Liver (tissue), 10 donors: ENCODE measurements at places on chromosomes 5 and 9.

GRCh38 chr9:137236936-137237421 is 4.1 kb upstream of the TUBB4B start:
- no peak overlapping the region for H3K27ac ChIP-seq
- no peaks in the 10 kb centered on the region for H3K27me3 ChIP-seq
- no peak overlapping the region for H3K4me3 ChIP-seq
- no peak for DNase-seq

GRCh38 chr5:57435701-57436134 is 46.9 kb downstream of the ACTBL2 start:
- no peaks in the 10 kb centered on the region for H3K36me3 ChIP-seq
- DNase-seq, result no peak
- no peaks in the 10 kb centered on the region for H3K27me3 ChIP-seq
- no peak overlapping the region for H3K27ac ChIP-seq

GRCh38 chr5:177604116-177604521 is 4.2 kb downstream of the B4GALT7 start:
- H3K4me3 ChIP-seq, result no peak overlapping the region
- H3K27me3 ChIP-seq, result no peaks in the 10 kb centered on the region
- H3K27ac ChIP-seq, result no peak overlapping the region
- no peaks in the 10 kb centered on the region for H3K36me3 ChIP-seq
- H3K4me1 ChIP-seq, result peaks cover 20% of the 10 kb centered on the region

GRCh38 chr5:161546095-161546469 is 443 bp downstream of the GABRB2 start:
- no peak overlapping the region for H3K27ac ChIP-seq
- peaks cover 27% of the 10 kb centered on the region for H3K4me1 ChIP-seq
- H3K4me3 ChIP-seq, result no peak overlapping the region
- DNase-seq, result no peak
- peaks cover 33% of the 10 kb centered on the region for H3K27me3 ChIP-seq

DNA sequence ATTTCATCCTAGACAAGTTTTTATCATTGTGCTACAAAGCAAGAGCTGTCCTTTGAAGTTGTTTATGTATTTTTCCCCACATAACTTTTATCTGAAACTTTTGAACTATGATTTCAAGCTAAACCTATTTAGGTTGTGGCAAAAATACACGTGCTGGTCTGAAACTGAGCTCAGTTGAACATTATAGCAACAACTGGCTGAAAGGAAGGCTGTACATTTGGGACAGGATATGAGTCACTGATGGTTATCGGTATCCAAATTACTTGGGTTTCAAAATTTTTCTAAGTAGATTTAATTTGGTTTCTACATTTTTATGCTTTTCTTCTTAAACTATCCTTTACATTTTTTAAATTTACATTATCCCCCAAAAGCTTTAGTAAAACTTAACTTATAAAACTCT is 627.3 kb upstream of the NUDT12 start:
- H3K27ac ChIP-seq, result no peak overlapping the region
- H3K36me3 ChIP-seq, result no peaks in the 10 kb centered on the region
- no peak overlapping the region for H3K4me3 ChIP-seq

DNA sequence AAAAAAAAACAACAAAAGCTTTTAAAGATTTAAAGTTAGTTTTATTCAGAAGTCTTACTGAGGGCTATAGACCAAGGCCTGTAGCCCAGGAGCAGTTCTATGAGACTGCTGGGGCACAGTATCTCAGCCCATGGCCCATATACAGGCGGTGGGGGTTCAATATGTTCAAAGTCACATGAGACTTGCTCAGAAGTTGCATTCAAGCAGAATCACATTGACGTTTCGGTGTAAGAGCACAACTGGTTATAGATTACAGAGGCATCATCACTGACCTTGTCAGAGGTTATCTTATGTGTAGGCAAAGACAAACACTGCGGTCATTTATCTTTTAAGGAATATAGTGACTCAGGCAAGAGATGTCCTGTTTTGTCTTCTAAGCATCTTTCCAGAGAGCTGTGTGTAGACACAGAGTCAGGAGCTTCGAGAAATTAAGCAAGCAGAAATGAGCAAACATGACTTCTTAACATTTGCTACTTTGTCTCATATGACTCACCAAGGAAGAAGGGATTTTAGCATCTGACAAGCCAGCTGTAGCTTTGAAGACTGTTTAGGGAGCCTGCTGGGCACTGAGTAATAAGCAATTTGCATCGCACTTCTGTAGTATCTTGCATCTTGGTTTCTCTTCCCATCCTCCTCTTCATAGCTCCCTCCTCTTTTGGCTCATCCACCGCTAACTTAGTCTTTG is 12.9 kb upstream of the F2RL1 start:
- no peak for DNase-seq
- H3K4me3 ChIP-seq, result no peak overlapping the region
- no peaks in the 10 kb centered on the region for H3K4me1 ChIP-seq
- no peaks in the 10 kb centered on the region for H3K36me3 ChIP-seq
- H3K27me3 ChIP-seq, result no peaks in the 10 kb centered on the region

DNA sequence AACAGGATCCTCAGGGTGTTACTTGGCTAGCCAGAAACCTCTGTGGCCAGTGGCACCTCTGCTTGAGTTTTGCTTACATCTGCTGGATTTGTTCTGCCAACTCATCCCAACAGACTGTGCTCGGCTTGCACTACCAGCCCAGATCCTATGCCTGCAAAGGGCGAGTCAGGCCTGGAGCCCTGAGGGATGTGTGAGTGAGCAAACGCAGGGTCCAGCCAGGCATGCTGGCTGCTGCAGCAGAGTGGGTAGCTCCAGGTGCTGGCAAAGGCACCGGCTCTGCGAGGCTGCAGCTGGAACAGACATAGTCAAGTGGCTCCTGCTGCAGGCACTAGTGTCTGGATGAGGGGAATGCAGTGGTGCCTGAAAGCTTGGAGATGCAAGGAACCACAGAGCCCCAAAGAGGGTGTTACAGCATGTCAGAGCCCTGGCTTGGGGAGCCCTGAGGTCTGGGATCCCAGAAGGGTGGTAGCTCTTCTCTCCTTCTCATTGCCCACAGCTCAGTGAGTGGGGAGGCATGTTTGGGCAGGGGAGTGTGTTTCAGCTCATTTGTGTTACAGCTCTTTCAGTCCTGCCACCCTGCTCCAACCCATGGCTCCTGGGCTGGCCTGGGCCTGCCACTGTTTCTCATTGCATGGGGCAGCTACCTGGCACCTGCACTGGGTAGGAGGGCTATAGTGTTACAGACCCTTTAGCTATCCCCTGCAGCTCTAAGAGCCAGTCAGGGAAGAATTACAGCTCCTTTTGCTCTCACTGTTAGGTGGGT is 332.6 kb downstream of the TAF11L14 start:
- DNase-seq, result no peak
- H3K27me3 ChIP-seq, result no peaks in the 10 kb centered on the region
- no peak overlapping the region for H3K4me3 ChIP-seq
- H3K4me1 ChIP-seq, result no peaks in the 10 kb centered on the region
- H3K27ac ChIP-seq, result no peak overlapping the region

GRCh38 chr5:143916451-143916850 is 104.5 kb downstream of the HMHB1 start:
- H3K4me1 ChIP-seq, result no peaks in the 10 kb centered on the region
- no peak for DNase-seq
- H3K36me3 ChIP-seq, result no peaks in the 10 kb centered on the region
- H3K27me3 ChIP-seq, result no peaks in the 10 kb centered on the region

- DNase-seq, result no peak
- no peak overlapping the region for H3K4me3 ChIP-seq
- H3K27ac ChIP-seq, result no peak overlapping the region
Observed at GRCh38 chr5:44506561-44506960, 117.3 kb upstream of the FGF10 start.

DNA sequence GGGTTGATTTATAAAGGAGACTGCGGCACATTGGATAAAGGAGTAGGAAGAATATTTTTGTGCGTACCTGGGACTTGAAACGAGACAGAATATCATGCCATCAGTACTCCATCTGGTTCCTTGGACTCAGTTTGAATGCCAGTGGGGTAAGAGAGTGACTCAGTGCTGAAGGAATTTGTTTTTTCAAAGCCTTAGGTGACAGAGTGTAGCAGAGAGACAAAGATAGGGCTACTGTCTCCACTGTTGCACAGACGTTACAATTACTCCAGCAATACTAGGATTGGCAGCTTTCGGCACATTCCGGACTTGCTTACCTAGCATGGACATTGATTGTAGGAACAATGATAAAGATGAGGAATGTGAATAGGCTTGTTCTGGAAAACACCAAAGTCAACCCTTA is 250.7 kb downstream of the KCTD16 start:
- no peaks in the 10 kb centered on the region for H3K4me1 ChIP-seq
- H3K4me3 ChIP-seq, result no peak overlapping the region
- no peak overlapping the region for H3K27ac ChIP-seq
- H3K36me3 ChIP-seq, result no peaks in the 10 kb centered on the region
- H3K27me3 ChIP-seq, result no peaks in the 10 kb centered on the region
- DNase-seq, result no peak

DNA sequence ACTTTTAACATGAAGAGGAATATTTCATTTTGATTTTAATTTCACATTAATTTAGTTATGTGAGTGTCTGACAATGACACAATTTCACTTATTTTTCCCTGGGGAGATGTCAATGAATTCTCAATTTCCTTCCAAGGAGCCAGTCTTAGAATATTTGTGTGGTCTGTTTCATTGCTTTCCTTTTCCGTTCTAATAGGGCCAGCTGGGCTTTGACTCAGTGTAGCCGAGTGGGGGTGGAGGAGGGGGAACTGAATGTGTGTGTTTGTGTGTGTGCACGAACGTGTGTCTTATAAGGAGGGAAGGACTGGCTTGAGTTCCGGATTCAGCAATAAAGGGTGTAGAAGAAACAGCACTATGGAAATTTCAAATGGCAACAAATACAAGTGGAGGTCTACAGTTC is 100.0 kb downstream of the BASP1 start:
- H3K27me3 ChIP-seq, result no peaks in the 10 kb centered on the region
- DNase-seq, result no peak
- no peaks in the 10 kb centered on the region for H3K4me1 ChIP-seq
- H3K27ac ChIP-seq, result no peak overlapping the region
- no peaks in the 10 kb centered on the region for H3K36me3 ChIP-seq
- H3K4me3 ChIP-seq, result no peak overlapping the region

DNA sequence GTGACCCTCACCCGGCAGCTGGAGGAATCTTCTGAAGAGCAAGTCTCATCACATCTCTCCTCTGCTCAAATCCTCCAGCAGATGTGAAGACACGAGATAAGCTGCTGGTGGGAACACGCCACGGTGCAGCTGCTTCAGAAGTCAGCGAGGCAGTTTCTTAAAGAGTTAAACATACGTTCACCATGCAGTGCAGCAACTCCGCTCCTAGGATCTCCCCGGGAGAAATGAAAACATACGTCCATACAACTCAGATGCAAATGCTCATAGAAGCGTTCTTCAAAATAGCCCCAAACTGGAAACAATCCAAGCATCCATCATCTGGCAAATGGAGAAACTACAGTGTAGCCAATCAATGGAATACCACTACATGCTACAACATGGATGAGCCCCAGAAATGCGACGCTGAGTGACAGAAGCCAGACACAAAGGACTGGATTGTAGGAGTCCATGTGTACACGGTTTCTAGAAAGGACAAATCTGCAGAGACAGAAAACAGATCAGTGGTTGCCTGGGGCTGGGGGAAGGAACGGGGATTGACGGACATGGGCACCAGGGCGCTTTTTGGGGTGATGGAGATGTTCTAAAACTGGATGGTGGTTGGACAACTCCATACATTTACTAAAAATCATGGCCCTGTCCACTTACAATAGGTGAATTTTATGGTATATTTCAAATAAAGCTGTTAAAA is 150.6 kb downstream of the COL23A1 start:
- no peak overlapping the region for H3K27ac ChIP-seq
- no peak overlapping the region for H3K4me3 ChIP-seq
- H3K27me3 ChIP-seq, result no peaks in the 10 kb centered on the region
- no peaks in the 10 kb centered on the region for H3K36me3 ChIP-seq

DNA sequence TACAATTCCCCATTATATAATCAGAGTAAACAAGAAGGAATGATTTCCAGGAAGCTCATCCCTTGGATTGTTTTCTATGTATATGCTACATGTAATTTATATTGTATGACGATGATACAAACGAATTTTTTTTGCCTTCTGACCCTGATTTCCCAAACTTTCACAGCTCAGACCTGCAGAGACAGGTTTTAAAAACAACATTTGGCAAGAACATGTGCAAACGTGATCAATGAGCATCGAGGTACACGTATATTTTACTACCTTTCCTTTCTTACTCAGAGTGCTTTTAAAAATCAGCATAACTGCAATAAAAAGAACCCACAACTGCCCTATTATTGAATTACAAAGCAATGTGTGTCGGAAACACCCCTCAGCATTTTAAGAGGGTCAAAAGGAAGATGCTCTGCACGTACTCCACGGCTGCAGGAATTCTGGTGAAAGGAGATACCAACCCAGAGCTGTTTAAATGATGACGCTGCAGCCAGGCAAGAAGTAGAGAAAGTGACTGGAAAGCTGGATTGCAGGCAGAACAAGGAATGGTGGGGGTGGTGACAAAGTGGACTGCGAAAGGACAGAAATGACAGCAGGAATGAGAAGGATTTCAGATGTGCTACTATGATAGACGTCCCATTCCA is 533.5 kb downstream of the RAB3C start:
- H3K27me3 ChIP-seq, result no peaks in the 10 kb centered on the region
- H3K27ac ChIP-seq, result no peak overlapping the region
- no peaks in the 10 kb centered on the region for H3K4me1 ChIP-seq
- H3K4me3 ChIP-seq, result no peak overlapping the region

- H3K36me3 ChIP-seq, result no peaks in the 10 kb centered on the region
- no peak for DNase-seq
- no peaks in the 10 kb centered on the region for H3K4me1 ChIP-seq
- no peak overlapping the region for H3K27ac ChIP-seq
- no peaks in the 10 kb centered on the region for H3K27me3 ChIP-seq
Observed at GRCh38 chr9:76665458-76665857, 98.8 kb upstream of the PCA3 start.

DNA sequence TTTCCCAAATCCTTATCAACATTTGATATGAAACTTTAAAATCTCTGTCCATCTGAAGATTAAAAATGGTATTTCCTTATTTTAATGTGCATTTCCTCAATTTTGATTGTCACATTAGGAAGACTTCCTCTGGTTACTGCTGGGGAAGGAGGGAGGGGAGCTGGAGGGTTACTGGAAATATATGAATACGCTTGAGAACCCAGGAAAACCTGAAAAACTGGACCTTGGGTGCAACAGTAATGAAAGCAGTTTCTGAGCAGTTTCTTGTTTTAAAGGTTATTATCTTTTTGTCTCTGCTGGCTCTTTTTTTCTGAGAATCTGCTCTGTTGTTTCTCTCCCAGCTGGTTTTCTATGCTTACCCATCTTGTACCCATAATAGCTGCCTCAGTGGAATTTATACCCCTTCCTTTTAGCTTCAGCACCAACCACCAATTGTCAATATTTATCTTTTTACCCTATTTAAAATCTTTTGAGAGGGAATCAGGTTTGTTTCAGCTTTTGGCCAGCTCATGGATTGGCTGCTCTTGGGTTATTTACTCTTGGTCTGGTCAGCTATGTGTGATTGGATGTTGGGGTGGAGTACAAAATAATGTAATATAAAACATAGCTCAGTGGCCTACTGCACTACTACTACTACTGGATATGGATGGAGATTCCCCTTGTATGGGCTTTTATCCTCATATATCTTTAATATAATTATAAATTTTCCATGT is 67.4 kb downstream of the UNC13B start:
- no peak for DNase-seq
- no peak overlapping the region for H3K27ac ChIP-seq
- no peaks in the 10 kb centered on the region for H3K36me3 ChIP-seq
- no peaks in the 10 kb centered on the region for H3K27me3 ChIP-seq
- H3K4me1 ChIP-seq, result peaks cover 6% of the 10 kb centered on the region
